ENCODE measurements at places on chromosomes 13 and 19. TPM values are rescaled to one million over a fixed set of nuclear protein-coding genes. Genes with fewer than 3 reads are reported as not detected.

- no peak for DNase-seq
These were observed 1782.4 kb upstream of the PCDH20 start for GRCh38 chr13:63198071-63198470.

DNA sequence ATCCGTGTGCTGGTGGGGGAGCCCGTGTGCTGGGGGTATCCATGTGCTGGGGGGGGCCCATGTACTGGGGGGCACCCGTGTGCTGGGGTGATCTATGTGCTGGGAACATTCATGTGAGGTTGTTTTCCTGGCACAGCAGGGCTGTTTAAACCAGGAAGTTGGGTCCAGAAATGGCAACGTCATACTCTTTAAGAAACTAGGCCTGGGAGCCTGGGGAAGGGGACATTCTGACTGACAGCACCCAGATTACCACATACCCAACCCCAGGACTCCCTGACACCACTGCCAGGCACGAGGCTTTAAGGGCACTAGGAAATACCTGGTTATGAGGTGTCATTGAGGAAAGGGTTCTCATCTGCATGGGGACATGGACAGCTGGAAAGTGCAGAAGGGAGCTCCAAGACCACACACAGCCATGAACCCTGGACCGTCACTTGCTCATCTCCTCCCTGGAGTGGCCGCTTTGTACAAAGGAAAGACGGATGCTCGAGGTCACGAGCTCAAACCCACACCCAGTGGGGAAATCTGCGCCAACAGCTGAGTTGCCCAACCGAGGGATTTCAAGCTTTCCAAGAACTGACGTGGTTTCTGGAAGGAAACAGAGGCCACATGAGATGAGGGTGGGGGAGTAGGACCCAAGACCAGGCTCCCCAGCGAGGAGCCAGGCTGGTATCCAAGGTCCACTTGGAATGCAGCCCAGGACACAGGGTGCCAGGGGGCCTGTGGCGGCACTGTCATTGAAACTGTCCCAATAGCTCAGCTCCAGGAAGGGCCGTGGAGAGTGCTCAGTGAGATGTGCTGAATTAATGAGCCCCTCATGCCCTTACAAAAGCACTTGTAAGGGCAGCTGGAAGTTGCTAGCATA lies 40.9 kb downstream of the RAB20 start:
- DNase-seq: no peak

- DNase-seq: no peak
These were observed 175.0 kb downstream of the PTPRS start for GRCh38 chr19:5165697-5166019.

- DNase-seq: no peak
These were observed 142.3 kb upstream of the SOX21 start for GRCh38 chr13:94854688-94855087.

GRCh38 chr13:108345016-108345415 lies 75.5 kb downstream of the TNFSF13B start:
- no peak for DNase-seq

DNA sequence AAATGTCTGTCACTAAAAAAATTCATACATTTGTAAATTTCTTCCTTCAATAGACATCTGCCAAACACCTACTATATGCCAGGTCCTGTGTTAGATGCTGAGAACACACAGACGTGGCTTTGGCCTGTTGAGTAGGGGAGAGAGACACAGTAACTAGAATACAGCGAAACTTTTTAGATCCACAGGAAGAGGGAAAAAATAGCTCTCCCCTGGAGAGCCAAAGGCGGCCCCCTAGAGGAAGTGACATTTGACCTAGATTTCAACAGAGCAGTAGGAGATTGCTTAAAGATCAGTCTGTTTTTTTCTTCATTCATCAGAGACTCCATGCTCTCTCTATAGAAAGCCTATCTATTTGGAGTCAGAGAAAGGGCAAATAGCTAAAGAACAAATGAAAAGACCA lies 11.3 kb downstream of the LCP1 start:
- no peak for DNase-seq

The KIR2DL4 gene
- total RNA-seq: not detected

The MYO16 gene
- 0.18 TPM for total RNA-seq

The GFY gene
- not detected for total RNA-seq

The LILRA1 gene
- not detected for total RNA-seq

The PCDH9 gene
- total RNA-seq: 31.2 TPM

The TNFSF13B gene
- 1.6 TPM for total RNA-seq
